ENCODE measurements at places on chromosomes 6 and 20. TPM values are rescaled to one million over a fixed set of nuclear protein-coding genes. Genes with fewer than 3 reads are reported as not detected.

Gene CNR1
- 1.7 TPM for total RNA-seq

DNA sequence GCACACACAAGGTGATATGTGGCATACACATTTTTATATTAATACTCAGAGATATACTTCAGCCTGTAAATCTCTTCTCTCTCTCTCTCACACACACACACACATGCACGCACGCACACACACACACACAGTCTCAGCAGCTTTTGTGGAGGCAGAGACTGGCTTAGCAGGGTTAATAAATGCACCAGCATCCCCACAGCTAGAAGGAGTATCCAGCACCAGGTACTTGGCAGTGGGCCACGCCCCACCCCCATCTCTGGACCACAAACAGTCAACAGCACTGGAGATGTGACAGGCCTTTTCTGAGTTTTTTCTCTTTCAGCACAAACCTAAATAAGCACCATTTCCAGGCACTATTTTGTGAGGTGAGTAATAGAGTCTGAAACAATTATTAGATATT lies 47.3 kb upstream of the LRFN2 start:
- no peak for DNase-seq

DNA sequence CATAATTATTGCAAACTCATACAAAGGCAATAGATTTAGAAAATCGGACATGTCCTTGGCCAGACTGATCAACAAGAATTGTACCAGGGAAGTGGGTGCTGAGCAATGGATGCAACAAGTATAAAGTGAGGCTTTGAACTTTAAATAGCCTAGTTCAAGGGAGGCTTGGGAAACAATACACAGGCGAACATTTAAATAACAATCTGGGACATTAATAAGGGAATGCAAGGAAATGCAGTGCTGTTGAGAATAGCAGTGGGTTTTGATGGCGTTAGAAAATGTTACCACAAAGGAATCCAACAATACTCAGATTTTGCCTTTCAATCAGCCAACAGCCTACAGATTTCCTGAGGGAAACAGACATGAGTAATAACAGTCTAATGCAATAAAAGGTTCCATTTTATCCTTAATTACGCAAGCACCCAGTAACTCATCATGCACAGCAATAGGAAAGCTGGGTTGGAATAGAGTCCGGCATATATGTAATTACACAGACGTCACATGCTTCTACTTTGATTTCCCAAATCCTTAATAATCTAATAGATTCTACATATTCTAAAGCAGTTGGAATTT lies 134.6 kb downstream of the PHACTR1 start:
- no peak for DNase-seq

DNA sequence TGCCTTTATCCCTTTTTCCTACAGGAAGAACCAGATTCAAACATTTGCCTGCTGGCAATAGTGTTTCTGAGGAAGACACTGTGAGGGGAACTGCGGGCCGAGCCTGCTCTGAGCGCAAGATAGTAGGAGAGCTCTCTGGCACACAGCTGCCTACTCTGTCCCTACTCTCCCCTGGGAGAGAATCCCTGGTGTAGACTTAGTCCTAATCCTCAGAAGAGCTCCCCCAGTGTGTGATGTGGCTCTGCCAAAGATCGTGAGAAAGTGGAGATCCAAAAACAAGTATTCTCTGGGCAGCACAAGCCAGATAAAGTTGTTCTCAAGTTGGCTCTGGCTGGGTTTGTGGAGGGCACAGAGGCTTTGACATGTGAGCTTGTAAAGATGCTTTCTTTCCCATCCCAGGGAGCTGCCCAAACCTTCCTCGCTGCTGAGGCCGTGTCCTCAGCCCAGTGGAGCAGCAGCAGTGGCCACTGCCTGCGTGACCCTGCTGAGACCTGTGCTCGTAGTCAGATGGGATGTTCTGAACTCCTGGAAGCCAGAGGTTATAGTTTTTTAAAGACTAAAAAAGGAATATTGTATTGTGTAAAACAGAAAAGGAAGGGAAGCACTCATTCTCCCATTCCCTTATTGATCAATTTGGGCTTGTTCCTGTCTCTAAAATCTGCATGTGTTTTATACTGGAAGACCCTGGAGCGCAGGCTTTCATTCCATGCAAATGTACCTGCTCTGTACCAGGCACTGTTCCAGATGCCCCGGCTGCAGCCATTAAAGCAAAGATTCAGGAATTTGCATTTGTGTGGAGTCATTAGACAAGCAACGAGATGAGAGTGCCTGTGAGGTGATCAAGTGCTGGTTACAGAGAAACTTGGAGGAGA lies 30.7 kb downstream of the PNLDC1 start:
- no peak for DNase-seq

DNA sequence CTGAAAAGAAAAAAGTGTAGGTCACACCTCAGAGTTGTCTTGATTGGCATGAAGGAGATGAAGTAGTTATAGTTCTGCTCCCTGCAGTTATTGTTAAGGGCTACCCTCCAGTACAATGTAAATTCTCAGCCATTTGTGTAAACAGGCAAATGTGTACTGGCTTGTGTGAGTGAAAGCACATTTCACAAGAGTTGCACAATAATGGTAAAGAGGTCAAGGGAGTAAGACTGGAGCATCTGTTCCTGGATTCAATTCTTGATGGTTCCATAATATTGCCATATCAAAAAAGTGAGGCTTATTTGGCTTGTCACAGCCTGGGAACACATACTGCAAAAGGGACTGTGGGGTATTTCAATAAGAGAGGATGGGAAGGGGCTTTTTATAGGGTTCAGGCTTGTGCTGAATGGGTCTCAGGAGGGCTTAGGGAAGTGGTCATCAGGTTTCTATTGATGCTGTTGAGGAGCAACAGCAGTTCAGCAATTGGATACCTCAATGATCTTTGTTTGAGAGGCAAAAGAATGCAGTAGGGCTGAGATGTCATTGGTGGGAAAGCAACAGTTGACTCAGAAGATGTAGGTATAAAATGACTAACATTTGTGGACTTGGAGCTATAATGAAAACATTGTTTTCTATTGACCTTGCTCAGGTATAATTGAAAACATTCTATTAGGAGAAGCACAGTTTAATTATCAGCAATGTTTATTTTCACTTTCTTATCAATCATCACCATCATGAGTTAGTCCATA lies 402.6 kb downstream of the BCKDHB start:
- no peak for DNase-seq

Gene SLC35A1
- 11.6 TPM for total RNA-seq

DNA sequence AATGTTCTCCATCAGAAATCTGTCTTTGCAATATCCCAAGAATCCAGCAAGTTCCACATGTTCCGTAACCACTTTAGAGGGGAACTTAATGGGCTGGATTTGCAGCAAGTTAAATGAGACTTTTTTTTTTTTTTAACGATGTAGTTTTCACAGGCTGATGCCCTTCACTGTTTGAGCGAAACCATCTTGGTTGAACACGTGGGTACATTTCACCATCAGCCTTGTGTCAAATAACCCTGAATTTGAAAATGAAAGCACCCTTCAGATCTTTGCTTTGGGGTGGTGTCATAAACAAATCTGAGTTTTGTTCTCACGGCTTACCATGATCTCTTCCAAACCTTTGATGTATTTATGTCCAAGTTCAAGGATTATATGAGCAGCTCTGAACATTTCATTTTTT lies 73.7 kb upstream of the EXOC2 start:
- no peak for DNase-seq

Gene TNFRSF6B
- total RNA-seq: 1.2 TPM

- peak; percentile 70 for DNase-seq
Observed at GRCh38 chr6:52361414-52361944, 472 bp upstream of the PAQR8 start.

GRCh38 chr6:156280065-156280464 lies 497.1 kb upstream of the ARID1B start:
- DNase-seq: no peak

DNA sequence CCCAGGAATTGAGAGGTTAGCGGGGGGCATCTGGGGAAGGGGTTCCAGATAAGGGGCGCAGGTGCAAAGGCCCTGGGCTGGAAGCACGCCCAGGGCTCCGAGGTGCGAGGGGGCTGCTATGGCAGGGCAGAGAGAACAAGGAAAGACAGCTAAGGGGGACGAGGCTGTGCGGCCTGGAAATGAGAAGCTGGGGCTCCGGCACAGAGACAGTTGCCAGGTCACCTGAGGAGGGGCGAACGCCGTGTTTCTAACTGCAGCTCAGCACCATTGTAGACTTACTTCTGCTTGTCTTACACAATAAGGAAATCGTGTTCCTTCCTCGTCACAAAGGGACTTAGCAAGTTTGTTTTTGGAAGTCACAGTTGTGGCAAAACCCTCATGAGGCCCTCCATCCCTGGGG lies 68.9 kb upstream of the TBXT start:
- no peak for DNase-seq

Gene BPI
- total RNA-seq: not detected

DNA sequence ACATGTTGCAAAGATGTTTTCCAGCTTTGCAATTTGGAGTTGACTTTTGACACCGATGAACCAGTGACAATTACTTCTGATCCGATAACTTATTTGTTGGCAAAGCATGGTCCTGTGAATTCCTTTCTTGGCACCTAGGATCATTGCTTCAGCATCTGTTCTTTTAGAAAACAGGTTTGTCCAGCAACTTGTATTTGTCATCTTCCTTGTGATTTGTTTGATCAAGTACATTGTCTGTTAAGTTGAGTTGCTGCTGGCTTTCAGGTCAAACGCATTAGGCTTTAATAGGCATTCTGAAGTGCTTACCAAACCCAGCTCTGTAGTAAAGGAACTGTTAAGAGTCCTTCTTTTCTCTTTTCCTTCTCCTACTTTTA lies 192.4 kb upstream of the ZNF217 start:
- no peak for DNase-seq

Gene HAO1
- not detected for total RNA-seq

- DNase-seq: no peak
Observed at GRCh38 chr20:61724376-61724775, 341.3 kb downstream of the TAF4 start.

DNA sequence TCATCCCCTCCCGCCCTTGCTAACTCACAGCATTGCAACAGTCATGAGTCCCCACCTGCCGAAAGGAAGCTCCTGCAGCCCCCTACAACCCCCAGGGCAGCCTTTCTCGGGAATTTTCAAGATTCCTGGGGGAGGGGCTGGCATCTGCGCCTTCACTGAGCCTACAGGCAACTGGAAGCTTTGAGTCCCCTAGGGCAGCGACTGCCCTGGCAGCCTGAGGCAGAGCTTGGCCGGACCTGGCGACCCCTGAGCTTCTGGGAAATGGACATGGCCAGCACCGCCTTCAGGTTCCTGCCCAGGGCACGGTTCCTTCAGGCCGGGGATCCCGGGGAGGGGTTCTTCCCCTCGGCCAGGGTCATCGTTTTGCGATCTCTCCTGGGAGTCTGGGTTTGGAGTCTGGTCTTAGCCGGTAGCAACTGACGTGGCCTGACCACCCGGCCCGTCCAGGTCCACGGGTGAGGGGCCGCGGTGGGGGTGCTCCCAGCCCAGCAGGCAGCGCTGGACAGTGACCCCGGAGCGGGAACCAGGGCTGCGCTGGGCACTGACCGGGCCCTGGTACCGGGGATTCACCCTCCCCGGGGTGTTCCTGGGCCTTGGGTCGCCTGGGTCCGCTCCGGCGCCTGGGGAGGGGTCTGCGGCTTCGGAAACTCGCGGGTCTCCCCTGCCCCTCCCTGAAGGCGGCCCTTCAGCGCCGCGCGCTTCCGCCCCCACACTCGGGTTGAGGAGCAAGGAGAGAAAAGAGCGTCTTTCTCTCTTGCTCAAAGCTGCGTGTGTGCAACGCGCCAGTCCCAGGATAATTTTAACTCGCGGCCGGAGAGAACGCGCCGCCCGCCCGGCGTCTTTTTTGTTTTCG lies 593 bp upstream of the COL9A3 start:
- DNase-seq: no peak

GRCh38 chr6:50305660-50306059 lies 255.9 kb upstream of the DEFB112 start:
- DNase-seq: no peak

Gene ABHD16A
- 22.7 TPM for total RNA-seq

DNA sequence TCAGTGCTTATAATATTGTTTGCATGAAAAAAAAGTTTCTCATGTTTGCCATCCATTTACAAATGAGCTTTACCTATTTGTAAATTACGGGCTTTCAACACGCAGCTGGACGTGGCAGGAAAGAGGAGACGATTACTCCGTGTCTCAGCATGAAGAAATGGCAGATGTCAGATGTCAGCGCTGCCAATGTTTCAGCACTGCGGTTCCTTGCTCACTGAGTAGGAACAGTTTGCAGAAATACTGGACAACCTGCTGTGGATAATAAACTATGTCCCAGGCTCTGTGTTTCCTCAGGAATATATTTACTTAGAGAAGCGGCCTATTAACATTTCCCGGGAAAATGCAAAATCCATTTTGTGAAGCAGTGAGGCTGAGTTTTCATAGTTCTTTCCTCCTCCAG lies 22.7 kb downstream of the RAMACL start:
- DNase-seq: no peak

Gene KIFC1
- 1.6 TPM for total RNA-seq

GRCh38 chr6:10268611-10269310 lies 146.1 kb downstream of the TFAP2A start:
- no peak for DNase-seq

DNA sequence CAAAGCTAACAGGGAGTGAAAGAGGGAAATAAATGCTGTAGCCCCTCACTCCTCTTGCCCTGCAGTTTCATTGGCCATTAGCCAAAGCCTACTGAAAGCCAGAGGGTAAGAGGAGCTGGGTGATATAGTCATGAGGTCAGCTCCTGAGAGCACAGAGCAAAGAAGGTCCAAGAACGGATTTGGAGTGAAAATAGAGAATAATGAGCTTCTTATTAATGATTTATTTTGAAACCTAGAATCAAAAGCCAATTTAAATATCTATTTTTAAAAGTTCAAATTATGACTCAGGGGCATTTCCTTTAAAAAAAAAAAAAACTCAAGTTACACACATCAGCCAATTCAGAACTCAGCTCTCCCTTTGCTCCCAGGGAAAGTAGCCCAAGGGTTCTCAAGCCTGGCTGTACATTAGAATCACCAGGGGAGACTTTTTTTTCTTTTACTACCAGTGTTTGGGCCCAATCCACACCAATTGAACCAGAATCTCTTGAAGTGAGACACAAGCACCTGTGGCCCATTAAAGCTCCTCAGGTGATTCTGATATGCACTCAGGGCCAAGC lies 79.1 kb downstream of the SNAP25 start:
- DNase-seq: no peak

Gene RIN2
- 33.1 TPM for total RNA-seq

Data from right atrium auricular region (tissue), 2 donors.